Lung microvascular endothelial cell (primary cell): ENCODE measurements at places on chromosomes 12 and 14.

DNA sequence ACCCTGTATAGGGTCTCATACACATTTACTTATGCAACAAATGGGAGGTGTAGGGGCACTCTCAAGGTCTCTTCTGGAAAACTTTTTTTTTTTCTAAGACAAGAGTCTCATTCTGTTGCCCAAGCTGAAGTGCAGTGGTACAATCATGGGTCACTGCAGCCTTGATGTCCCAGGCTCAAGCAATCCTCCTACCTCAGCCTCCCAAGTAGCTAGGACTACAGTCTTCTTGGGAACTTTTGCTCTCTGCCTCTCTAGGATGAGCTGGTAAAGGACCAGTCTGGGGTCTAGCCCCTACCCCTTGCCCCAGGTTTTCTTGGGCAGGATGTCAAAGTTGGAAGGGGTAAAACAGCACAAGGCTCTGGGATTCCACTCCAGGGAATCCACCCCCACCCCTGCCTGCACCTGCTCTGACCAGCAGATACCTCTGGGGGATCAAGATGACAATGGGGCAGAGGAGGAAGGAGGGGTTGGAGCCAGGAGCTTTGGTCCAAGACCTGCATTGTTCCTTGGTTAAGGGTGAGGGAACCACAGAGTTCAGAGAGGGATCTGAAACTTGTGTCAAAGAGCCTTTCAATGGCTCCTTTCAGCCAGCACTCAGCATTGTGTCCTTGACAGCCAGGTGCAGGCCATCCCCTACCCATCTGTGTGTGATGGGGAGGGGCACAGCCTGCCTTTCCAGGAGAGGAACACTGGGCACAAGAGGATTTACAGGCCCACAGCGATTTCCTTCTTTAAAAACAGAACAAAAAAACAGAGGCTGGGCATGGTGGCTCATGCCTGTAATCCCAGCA, 12.2 kb downstream of the CTDSP2 start:
- no peak for DNase-seq

GRCh38 chr12:9646794-9647781, 22.4 kb upstream of the CLEC2D start:
- peak; percentile 7 for DNase-seq

DNA sequence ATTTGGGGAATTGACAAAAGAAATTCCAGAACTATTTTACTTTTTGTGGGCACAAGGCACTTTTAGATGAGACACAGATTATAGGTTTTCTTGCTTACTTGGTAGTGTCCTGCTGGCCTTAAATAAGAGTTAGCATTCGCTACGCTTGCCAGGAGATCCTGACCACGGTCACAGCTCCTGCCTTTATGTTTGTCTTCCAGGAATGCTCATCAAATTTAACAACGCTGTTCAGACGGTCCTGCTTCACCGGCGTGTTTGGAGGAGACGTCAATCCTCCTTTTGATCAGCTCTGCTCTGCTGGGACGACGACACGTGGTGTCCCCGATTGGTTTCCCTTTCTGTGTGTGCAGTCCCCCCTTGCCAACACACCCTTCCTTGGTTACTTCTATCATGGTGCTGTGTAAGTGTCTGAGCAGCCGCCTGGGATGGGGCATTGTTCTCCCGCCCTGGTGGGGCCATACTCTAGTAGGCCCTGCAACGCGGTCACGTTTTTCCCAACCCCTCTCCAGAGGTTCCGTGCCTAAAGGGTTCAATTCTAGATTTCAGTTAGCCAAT, 15.8 kb downstream of the TCTN2 start:
- no peak for DNase-seq

DNA sequence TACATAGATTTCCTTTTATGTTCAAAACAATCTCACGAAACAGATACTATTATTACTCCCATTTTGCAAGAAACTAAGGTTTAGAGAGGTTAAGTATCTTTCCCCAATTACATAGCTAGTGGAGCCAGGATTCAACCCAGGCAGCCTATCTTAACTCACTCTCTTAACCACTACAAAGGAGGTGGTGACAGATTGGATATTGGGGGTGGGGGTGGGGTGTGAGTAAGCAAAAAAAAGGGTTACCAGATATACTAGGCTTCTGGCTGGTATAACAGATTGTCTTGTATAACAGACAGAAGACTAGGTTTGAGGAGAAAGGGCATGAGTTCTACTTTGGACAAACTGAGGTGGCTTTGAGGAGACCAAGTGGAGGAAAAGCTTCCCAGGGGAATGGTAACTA, 2.1 kb downstream of the GMFB start:
- DNase-seq = no peak

DNA sequence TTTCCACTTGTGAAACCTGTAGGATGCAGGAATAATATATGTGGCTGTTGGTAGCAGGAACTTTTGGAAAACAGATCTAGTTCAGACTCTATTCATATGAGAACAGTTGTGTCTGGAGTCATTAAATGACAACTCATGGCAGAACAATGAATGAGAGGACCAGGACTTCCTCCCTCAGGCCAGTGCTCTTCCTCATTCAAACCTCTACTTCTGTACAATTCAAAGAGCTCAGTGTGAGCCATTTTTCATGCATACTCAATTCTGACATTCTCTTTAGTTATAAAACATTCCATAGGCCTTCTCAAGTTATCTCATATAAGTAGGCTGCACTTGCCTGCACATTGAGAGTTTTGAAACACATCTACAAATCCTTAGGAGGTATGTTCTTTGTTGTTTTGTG, 1526.6 kb upstream of the FLRT2 start:
- peak; percentile 1 for DNase-seq

GRCh38 chr12:42135259-42135814, 9.3 kb downstream of the GXYLT1 start:
- no peak for DNase-seq

DNA sequence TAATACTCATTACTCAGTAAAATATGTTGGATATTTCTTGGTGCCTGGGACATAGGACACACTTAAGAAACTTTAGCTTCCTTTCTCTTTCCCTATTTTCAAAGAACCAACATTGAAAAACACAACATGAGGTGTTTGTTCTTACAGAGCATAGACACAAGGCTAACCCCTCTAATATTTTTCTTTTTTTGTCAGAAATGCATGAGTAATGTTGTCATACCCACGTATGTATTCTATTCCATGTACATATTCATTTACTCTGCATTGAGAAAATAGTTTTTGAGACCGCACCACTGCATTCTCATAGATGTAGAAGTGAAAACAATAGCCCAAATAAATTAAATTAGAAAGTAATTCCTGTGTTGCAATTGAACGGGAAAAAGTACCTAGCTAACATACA, 13.0 kb downstream of the PAX9 start:
- DNase-seq = no peak

DNA sequence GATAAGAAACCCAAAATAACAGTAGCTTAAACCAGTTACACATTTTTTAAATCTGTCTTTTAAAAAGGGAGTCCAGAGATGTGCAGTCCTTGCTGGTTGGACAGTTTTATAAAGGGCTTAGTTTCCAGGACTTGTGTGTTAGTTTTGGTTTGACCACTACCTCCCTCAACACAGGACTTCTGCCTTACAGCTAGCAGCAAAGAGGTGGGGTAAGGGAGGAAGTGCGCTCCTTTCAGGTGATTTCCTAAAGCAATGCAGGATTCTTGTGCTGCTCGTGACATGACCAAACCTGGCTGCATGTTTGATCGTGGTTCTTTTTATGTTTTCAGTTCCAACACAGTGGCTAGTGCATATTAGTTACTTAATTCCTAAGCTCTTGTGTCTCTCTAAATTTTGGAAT, 266.2 kb downstream of the TMTC2 start:
- DNase-seq = no peak

GRCh38 chr14:61564618-61565091, 130.7 kb upstream of the HIF1A start:
- DNase-seq = no peak

- DNase-seq = peak; percentile 99
Measured at GRCh38 chr14:90419200-90419599, 22.4 kb downstream of the CALM1 start.

DNA sequence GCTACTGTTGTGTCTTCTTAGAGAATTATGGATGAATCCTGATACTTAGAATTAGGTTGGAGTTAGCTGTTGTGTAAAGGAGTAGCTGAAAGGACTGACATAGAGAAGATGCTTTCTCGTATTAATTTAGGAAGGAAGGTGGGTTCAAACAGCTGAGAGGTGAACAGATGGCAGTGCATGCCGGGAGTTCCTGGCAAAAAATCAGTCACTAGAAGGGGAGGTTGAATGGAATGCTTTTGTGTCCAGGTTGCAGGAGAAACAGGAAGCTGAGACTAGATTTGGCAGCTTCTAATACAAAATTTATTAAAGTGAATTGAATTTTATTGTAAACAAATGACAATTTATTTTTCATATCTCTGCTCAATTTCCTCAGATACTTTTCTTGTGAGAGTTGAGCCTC, 70.8 kb downstream of the BTG1 start:
- DNase-seq = peak; percentile 78
